Heart left ventricle (tissue), 16 donors: ENCODE measurements at places on chromosomes 12 and 14.

- DNase-seq = no peak
Observed at GRCh38 chr12:65956056-65956738, 131.9 kb downstream of the HMGA2 start.

DNA sequence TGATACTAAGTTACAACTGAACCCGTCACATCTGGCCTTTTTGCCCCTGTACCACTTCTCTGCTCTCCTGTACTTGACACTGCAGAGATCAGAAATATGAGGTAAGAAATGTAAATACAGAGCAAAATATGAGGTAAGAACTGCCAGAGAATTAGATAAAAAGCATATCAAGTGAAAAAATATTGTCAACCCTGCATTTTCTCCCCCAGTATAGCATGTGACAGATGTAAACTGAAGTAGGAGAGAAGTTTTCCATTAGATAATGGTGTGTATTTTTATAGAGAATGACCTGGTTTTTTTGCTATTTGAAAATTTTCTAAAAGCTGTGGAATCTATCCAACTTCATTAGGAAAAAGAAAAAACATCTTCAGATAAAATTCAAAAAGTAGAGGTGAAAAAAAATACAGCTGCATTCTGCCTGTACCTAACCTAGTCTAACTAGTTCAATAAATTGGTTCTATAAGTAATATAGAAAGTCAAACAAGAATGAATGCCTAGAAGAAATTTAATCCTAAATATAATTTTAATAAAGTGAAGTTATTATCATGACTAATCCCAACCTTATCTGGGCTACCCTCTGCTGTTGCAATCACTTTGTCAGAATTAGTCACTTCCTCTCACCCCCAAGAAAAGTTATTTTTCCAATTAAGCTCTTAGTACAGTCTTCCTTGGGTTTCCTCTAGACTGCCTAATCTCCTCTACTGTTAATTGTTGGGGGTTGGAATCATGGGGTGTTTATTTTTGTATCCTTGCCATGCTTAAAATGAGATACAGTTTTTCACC lies 210.0 kb downstream of the RASSF9 start:
- no peak for DNase-seq

- no peak for DNase-seq
Observed at GRCh38 chr14:56570295-56570694, 9.3 kb upstream of the TMEM260 start.

DNA sequence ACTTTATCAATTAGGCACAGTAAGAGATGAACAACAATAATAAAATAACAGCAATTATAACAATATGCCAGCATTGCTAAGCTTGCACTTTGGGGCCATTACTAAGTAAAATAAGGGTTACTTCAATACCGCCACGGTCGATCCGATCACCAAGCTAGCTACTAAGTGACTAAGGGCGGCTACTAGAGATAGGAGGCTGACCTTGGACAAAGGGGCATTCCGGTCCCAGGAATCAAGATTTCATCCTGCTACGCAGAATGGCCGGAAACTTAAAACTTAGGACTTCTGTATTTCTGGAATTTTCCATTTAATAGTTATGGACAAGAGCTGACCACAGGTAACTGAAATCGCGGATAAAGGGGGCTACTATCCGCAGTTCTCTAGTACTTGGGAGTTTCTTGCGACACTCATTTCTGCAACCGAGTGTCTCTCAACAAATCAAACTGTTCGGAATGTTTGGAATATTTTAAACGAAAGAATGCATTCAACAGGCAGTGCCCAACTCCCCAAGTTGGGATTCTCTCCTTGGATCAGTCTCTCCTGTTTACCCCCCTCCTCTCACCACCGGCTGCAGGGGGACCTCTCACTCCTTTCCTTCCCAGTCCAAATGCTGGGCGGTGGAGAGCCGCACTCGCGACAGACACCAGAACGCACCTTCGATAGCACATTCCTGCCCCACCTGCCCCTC lies 650 bp downstream of the HEBP1 start:
- DNase-seq = no peak

DNA sequence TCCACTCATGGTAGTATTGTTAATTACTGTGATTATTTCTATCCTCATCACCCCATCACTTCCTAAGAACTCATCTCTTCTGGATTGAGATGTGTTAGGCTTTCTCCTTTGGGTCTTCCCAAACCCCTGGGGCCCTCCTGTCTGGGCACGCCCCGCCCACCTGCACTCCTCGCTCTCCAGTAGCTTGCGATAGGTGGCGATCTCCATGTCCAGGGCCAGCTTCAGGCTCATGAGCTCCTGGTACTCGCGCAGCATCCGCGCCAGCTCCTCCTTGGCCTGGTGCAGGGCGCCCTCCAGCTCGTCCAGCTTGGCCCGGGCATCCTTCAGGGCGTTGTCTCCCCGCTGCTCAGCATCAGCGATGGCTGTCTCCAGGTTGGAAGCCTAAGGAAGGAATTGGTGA lies 6.8 kb downstream of the KRT71 start:
- DNase-seq = no peak

DNA sequence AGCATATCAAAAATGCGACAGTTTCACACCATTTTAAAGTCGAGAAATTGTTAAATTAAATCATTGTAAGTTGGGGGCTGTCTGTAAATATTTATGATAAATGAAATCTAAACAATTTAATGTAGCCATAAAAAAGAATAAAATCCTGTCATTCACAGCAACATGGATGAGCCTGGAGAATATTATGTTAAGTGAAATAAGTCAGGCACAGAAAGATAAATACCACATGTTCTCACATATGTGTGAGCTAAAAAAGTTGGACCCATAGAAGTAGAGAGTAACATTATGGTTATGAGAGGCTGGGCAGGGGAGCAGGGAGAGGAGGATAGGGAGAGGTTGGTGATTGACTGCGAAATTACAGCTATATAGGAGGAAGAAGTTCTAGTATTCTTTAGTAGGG lies 135.9 kb downstream of the GARIN6 start:
- no peak for DNase-seq

DNA sequence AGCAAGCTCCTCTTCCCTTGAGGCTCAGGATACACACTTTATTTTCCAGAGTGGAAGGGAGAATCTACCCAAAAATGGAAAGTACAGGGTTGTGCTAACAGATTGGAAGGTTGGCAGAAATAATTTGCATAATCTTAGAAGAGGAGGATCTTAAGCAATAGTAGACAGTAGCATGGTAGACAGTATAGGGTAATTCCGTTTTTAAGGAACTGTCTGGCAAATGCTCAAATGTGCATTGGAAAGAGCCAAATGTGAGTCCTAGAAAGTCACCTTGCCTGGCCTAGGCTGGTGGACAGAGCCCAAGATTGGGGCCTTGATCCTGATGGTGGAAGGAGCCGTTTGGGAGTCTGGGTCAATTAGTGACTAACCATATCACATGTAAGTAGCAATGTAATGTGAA lies 13.1 kb upstream of the CARMIL3 start:
- no peak for DNase-seq

- DNase-seq = no peak
Observed at GRCh38 chr14:74959596-74960180, 4.3 kb upstream of the PGF start.

- DNase-seq = no peak
Observed at GRCh38 chr14:23525611-23526010, 26.0 kb downstream of the ZFHX2 start.

DNA sequence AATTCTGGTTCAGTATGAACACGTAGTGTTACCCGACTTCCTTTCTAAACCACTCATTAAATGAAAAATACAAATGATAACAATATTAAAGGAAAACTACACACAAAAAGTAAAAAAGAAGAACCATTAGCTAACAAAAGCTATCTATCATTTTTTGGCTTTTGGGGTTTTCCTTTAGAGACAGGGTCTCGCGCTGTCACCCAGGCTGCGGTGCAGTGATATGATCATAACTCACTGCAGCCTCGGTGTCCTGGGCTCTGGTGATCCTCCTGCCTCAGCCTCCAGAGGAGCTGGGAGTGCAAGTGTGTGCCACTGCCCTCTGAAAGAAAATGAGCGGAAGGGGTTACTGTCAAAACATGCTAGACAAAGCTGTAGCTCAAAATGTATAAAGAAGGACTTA lies 238.2 kb upstream of the AVPR1A start:
- no peak for DNase-seq

DNA sequence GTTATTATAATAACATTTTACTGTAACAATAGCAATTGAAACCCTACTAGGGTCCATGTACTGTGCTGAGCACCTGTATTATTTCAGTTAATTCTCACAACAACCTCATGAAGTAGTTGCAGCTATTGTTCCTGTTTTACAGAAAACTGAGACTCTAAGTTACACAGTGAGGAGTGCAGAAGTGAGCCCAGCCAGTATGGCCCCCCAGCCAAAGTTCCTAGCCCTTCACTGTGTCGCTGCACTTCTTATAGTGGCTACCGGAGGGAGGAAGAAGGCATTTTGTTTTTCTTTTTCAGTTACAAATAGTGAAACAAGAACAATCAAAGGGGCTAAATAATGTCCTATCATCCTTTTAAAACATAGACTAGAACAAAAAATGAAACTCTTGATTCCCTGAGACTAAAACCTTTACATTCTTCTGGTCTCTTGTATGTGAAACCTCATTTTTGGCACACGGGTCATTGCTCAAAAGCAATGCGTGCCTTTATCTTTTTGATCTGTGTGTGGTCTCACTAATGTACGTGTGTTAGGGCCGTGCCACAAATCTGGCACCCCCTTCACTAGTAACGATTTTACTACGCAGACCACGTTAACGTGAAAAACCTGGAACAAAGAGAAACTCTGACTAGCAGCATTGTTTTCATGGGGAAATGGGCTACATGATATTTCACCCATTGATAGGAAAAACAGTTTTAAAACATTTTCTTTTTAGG lies 88.7 kb downstream of the LLPH start:
- DNase-seq = no peak

DNA sequence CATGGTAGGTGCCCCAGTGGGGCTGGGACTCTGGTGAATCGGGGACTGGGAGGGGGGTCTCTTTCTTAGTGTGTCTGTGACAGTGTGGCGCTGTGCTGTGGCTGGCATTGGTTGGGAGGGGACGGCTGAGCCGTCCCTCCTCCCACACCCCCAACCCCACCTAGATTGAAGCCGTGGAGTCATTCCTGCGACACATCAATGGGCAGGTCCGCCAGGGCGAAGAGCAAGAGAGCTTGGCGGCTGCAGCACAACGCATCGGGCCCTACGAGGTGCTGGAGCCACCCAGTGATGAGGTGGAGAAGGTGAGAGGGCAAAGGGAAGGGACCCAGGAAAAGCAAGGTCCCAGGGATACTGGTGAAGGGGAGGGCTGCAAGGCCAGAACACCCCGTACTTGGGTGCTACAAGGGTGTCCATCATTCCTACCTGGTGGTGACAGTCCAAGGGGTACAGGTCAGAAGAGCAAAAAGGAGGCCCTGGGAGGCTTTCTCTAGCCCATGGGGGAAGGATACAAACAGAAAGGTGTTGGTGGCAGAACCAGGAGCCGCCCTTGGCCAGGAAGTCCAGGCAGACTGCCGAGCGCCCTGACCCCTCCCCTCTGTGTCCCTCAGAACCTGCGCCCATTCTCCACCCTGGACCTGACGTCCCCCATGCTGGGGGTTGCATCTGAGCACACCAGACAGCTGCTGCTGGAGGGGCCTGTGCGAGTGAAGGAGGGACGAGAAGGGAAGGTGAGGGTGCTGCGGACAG lies 7.4 kb downstream of the PLEKHG6 start:
- DNase-seq = no peak

DNA sequence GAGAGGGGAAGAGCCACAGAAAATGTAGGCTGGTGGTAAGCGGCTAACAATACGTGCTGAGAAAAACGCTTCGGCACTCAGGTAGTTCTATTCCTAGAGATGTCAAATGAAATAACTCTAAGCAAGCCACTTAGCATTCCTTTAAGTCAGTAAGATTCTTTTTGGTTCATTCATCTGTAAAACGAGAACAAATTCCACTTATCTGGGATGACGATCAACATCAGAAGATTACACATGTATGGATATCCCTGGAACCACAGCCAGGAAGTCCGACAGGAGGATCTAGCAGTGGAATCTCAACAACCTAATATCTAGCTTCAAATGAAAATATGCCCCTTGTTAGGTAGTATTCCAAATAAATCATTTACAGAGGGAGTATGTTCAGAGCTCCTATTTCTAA lies 74.6 kb upstream of the CDKN3 start:
- DNase-seq = no peak

GRCh38 chr14:95355422-95355821 lies 35.7 kb upstream of the CLMN start:
- DNase-seq = no peak

DNA sequence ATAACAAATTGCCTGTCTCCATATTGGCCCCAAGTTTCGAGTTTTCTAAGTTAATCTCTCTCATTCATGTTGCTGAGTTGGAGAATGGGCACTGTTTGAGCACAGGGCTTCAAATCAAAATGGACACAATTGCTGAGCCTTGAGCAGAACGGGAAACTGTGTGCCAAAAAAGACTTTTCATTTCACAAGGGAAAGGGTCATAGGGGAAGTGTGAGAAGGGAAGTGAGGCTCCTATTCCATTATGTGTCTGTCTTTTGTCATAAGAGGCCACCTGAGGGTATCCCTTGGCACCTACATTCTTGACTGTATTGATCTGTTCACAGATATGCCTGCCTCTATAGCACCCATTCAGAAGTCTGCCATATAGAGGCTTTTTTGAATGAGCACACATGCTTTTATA lies 59.1 kb downstream of the TTLL5 start:
- no peak for DNase-seq

- DNase-seq = peak; percentile 67
Observed at GRCh38 chr14:74616507-74616906, 4.5 kb upstream of the LTBP2 start.

GRCh38 chr14:90577661-90578282 lies 180.9 kb downstream of the CALM1 start:
- peak; percentile 52 for DNase-seq

DNA sequence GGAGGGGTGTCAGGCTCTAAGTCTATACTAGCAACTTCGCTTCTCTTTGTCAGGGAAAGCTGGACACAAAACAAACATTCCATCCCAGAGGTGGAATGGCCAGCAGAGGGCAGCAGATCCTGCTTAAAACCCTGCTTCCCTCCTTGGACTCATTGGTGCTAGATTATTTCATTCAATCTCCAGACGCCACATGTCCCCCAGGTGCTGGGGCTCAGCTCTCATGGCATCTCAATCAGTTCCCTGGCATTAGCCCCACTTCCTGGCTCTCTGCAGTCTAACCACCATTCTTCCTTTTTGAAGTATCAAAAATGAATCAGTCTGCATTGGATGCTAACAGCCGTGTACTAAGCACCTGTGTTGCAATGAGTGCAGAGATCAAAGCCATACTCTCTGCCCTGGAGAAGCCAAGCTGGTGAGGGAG lies 8.1 kb upstream of the PPP1R1A start:
- DNase-seq = peak; percentile 65
